ENCODE measurements at places on chromosomes 6 and 20.

- DNase-seq, result no peak
Measured at GRCh38 chr6:13334953-13335352, 6.6 kb upstream of the TBC1D7 start.

GRCh38 chr6:34524971-34525370, 31.2 kb downstream of the SPDEF start:
- DNase-seq, result no peak

GRCh38 chr6:5280920-5281319, 19.6 kb downstream of the FARS2 start:
- no peak for DNase-seq

GRCh38 chr6:127186889-127187288, 68.4 kb downstream of the RSPO3 start:
- no peak for DNase-seq

DNA sequence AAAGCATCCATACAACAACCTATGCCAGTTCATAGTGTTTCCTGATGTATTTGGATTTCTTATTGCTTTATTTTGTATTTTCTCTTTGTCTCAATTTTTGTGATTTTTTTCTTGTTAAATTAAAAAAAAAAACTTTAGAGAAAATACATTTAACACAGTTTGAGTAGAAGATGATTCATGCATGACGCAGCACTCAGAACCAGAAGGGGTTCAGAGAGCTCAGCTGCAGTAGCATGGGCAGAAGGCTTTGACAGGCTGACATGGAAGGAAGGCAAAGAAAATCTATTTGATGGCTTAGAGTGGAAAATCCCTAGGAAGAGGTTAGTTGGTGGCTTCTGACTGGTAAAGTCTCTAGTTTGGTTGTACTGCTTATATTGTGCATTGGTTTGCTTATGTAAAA, 207.2 kb upstream of the STXBP5 start:
- no peak for DNase-seq

Measured in frontal cortex (tissue), 4 donors.